ENCODE measurements at places on chromosomes 12 and 14.

DNA sequence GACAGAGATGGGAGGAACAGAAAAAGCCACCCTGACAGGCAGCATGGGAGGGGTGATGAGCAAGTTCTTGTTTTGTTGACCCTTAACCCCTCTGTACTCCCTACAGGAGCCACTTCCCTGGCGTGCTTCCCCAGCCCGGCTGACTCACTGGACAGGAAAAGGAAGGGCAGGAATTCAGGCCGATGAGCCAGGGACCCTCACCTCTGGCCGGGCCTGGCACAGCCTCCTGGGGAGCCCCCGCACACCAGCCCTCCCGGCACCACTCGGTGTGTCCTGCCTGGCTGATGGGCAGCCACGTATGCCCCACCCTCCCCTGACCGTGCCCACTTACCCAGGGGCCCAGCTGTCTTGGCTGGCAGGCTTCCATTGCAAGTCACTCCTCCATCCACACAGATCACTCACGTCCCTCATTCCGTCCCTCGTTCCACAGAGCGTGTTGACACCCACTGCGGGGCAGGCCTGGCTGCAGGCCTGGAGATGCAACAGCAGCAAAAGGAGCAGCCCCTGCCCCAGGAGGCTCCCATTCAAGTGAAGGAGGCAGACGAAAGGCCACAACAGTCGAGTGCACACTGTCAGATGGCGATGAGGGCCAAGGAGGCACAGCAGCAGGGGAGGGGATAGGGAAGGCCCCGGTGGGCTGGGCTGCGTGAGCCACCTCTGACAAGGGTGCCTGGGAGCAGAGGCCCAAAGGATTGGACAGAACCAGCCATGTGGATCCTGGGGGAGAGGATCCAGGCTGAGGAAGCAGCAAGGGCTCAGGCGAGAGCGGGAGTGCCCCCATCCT, 19.7 kb upstream of the CD9 start:
- no peak for DNase-seq

GRCh38 chr12:64186789-64187188, 35.3 kb downstream of the KICS2 start:
- no peak for DNase-seq

GRCh38 chr12:11553871-11554533, 95.5 kb upstream of the ETV6 start:
- DNase-seq, result peak; percentile 38

DNA sequence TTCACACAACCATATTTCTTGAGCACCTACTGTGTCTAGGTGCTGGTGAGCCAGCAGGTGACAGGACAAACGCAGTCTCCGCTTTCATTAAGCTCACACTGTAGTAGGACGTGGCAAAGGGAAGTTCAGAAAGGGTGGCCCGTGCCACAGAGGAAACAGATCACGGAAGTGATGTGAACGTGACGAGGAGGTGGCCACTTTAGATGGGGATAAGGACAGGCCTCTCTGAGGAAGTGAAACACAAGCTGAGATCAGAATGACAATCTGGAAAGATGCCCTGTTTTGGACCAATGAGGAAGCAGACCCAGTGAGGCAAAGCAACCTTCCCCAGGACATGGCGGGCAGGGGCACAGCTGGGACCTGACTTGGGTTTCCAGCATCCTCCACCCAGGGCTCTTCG, 127.4 kb upstream of the PRMT8 start:
- DNase-seq, result no peak

GRCh38 chr14:52220924-52221811, 46.3 kb upstream of the PTGDR start:
- no peak for DNase-seq

GRCh38 chr12:85405262-85405661, 125.2 kb downstream of the ALX1 start:
- no peak for DNase-seq

GRCh38 chr12:76270657-76271358, 77.4 kb downstream of the BBS10 start:
- no peak for DNase-seq

DNA sequence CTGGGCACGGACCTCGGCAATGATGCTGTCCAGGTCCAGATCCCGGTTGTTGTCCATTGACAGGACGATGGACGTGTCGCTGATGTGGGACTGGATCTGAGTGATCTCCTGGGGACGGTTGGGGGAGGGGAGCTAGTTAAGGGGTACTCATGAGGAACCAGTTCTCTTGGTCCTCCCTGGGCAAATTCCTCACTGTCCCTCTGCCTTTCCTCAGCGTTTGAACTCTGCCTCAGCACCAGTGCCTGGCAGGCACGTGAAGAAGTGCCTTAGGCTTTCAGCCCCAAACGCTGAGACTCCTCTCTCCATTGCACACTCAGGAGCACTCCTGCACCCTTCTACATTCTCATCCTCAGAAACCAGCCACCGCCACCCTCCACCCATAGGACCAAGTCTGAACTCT, 9.7 kb downstream of the KRT72 start:
- DNase-seq, result no peak

DNA sequence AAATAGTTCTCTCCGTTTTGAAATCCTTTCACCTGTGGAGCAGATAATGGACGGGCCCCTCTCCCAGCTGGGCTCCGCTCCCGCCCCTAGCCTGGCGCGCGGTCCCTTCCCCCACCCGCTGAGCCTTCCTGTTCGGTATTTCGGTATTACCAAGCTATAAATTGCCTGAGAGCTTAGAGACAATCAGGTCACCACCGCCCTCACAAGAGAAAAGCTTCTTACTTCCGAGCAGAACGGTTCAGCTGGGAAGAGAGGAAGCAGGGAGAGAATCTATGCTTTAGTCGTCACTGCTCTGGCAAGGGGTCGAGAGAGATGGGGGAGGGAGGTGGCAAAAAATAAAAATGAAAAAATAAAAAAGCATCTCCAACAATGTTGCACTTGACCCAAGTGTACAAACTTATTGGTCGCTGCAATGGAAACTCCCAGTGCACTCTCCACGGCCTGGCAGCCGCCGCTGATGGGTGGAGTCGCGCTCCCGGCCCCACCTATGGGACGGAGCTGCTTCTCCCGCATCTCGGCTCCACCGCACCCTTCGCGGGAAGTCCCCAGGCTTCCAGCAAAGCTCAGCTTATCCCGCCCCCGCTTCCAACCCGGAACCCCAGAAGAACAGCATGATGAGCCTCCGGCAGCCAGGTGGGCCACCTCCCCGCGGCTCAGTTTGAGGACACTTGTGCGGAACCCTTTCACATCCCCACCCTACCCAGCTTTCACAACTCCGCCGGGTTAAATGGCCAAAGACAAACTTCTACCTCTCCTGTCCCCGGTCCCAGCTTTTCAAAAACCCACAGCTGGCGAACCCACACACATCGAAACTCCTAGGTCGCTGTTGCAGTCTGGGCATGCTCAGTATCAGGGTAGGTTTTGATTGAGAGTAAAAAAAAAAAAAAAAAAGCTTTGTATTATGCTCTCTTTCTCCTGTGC, 832 bp upstream of the SYT1 start:
- peak; percentile 9 for DNase-seq

DNA sequence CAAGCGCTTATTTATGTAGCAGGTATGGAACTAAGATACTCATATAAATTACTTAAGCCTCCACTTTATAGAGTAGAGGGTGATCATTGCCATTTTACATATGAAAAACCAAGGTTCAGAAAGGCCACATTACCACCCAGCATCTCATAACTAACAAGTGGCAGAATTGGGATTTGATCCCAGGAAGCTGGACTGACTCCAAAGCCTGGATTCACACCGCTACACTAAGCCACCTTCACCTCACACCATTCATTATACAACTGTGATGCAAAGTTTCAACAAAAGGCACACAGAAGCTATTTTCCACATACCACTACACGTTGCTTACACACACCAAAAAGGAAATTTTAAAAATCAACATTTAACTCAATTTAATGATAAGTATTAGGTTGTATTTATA, 370.6 kb downstream of the FUT8 start:
- DNase-seq, result no peak

- DNase-seq, result no peak
Observed at GRCh38 chr14:63867933-63868921, 15.4 kb downstream of the SYNE2 start.

DNA sequence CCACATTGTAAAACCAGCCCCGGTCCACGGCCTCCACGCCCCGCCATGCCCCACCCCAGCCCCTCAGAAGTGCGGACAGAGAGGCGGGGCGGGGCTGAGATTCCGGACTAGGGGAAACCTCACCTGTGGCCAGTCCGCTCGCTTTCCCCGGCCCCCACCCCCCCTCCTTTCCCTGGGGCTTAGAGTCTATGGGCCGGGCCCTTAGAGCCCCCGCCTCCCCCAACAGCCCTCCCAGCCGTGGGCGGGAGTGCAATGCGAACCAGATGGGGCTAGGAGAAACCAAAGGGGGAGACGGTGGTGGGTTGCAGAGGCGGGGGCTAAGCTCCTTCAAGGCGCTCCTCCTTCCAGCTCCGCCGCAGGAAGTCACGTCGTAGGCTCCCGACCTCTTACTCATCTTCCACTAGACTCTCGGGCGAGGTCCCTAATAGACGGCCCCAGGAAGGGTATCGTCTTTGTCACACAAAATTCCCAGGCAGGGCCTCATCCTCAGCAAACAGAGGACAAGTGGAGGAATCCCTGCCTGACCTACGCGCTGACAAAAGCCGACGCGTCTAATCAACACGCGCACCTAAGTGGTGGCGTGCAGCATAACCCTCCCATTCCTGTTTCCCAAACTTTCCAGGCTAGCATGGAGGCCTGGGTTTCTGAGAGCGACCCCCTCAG, 1.1 kb upstream of the NAB2 start:
- peak; percentile 79 for DNase-seq

DNA sequence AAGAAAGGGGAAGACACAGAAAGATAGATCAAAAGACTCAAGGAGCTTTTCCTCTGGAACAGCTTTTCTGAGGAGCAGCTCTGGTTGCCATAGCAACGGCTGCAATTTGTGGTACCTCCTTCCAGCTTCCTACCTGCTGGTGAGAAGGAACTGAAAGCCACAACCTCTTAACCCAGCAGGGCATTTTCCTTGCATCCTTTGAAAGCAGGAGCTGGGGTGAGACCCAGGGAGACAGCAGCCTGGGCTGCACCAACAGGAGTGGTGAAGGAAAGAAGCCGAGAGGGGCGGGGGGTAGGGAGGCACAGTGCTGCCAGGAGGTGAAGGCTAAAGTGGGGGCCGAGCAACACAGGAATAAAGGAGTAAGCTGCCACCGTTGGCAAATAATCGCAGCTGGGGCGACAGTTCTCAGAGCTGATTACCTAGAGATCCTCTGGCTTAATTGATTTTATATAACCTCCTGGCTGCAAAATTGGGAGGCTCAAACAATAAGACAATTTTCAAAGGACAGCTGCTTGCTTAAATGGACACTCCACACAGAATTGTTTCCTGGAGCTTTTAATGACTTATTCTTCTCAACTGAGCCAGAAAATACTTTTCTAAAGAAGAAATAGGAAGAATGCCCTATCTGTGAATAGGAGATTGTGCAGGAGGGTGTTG, 129.4 kb downstream of the RPAP3 start:
- no peak for DNase-seq

DNA sequence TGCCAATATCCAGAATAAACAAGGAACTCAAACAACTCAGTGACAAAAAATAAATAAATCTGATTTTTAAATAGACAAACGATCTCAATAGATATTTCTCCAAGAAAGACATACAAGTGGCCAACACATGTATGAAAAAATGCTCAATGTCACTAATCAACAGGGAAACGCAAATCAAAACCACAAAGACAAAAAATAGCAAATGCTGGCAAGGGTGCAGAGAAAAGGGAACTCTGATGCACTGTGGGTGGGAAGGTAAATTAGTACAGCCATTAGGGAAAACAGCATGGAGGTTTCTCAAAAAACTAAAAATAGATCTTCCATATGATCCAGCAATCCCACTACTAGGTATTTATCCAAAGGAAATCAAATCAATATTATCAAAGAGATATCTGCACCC, 3.5 kb upstream of the EIF5 start:
- DNase-seq, result no peak

DNA sequence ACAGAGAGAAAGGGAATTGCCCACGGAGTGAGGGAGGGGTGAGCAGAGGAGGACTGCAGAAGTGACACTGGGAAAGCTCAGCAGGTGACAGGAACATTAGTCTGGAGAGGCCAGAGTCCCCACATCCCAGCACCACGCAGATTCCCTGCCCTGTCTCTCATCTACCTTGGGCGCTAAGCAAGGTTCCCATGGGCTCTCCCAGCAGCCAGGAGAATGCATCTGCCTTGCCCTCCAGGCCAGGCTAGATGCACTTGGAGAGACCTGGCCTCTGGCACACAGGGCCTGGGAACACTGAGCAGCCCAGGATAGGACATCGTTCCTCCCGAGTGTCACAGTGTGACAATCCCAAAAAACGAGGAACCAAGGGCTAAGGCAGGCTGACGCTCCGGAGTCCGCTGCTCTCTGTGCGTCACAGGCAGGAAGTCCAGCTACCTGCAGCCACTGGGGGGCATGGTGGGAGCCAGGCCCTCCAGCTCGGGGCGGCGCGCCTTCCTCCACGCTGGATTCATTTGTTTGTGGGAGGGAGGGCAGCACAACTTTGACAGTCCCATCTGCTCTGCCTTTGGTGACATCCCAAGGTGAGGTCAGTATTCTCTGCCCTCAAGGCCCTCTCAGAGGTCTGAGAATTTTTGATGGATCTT, 5.4 kb upstream of the NGB start:
- DNase-seq, result no peak

GRCh38 chr14:68938271-68939150, 40.6 kb downstream of the ACTN1 start:
- DNase-seq, result no peak
